ENCODE measurements at places on chromosomes 11 and 22. TPM values are rescaled to one million over a fixed set of nuclear protein-coding genes. Genes with fewer than 3 reads are reported as not detected.

Gene MICAL2
- 147 TPM for total RNA-seq

Gene TNNI2
- not detected for total RNA-seq

Gene CCDC88B
- 3.9 TPM for total RNA-seq

Gene FGF19
- total RNA-seq = 0.16 TPM

Gene ADAMTS15
- 0.86 TPM for total RNA-seq

Gene MUS81
- total RNA-seq = 44.5 TPM

Measured in hair follicular keratinocyte (primary cell).